Cardiac muscle cell (in vitro differentiated cells and primary cell): ENCODE measurements at places on chromosomes 4 and X. TPM values are rescaled to one million over a fixed set of nuclear protein-coding genes. Genes with fewer than 3 reads are reported as not detected.
A peak's percentile ranks its signal among the peaks of the same experiment; 100 is the strongest.

The NLRP2B gene
- total RNA-seq: not detected in 2 replicates

The DCAF4L1 gene
- total RNA-seq: 0.11 and 0.21 TPM in 2 replicates

The ESX1 gene
- total RNA-seq: not detected in 2 replicates

DNA sequence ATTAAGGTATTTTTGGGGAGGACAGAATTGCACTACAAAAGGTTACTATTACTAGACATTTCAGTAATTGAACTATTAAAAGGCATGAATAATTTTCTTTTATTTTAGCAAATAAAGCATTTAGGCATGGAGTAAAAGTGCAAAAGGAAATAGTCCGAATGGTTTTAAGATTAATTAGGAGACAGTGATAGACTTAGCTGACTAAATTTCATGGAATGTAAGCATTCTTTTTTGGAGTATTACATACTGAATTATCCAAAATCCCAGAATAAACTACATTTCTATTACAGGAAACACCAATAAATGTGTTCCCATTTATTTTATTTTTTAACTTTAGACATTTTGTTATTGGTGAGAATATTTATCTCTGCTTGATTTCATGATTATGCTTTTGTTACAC, 30.7 kb upstream of the MAP9 start:
- peaks cover 16% of the 10 kb centered on the region for H3K4me1 ChIP-seq
- no peak overlapping the region for H3K4me3 ChIP-seq
- DNase-seq: no peak

GRCh38 chr4:1532549-1533395, 126.5 kb upstream of the NKX1-1 start:
- no peaks in the 10 kb centered on the region for H3K4me1 ChIP-seq
- no peak overlapping the region for H3K4me3 ChIP-seq
- H3K36me3 ChIP-seq: no peaks in the 10 kb centered on the region
- no peak for DNase-seq
- no peak overlapping the region for H3K27ac ChIP-seq

DNA sequence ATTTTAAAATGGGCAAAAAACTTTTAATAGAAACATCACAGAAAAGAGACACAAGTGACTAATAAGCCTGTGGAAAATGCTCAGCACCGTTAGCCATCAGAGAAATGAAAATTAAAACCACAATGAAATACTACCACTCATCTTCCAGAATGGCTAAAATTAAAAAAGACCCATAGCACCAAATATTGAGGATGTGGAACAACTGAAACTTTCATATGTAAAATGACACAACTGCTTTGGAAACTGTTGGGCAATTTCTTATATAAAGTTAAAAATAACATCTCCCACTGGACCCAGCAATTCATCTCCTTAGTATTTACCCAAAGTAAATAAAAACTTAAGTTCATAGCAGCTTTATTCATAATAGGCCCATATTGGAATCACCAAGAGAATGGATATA, 94.2 kb downstream of the TENM3 start:
- H3K36me3 ChIP-seq: no peaks in the 10 kb centered on the region
- H3K27me3 ChIP-seq: no peaks in the 10 kb centered on the region
- no peaks in the 10 kb centered on the region for H3K4me1 ChIP-seq
- DNase-seq: no peak
- no peak overlapping the region for H3K27ac ChIP-seq

GRCh38 chr4:169664615-169665014, 44.2 kb downstream of the CLCN3 start:
- H3K4me1 ChIP-seq: peaks cover 29% of the 10 kb centered on the region
- H3K36me3 ChIP-seq: no peaks in the 10 kb centered on the region
- peak; percentile 38 for DNase-seq
- H3K27me3 ChIP-seq: no peaks in the 10 kb centered on the region

DNA sequence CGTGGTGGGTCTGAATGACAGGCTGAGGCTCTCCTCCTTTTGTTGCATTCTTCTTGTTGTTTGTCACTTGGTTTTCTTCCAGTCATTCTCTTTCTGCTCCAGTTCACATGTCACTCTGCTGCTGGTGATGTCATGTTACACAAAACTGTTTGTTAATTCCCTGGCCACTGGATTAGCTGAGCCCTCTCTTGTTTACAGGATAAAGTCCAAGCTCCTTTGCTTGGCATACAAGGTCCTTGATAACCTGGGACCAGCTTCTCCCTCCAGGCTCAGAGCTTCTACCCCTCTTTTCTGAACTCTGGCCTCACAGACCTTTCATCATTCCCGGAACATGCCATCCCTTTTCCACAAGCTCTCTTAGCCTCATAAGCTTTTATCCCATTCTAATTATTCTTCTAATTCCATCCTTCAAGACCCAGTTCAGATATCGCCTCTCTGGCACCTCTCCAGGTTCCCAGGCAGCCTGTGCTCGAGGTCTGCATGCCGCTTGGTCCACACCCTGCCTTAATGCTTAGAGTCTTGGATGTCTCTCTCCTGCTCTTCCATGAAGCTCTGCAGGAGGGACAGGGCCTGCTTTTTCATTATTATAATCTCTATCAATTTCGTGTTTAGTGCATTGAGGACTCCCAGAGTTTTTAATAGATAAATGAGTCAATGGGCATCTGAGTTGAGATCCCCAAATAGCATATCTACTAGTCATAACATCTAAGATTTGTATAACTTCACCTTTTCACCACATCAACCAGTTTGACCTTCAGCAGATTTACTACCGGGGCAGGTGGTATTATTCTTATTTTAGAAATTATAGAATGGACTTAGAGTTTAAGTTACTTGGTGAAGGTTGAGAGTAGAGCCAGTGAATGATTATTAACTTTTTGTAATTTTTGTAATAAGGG, 98.7 kb downstream of the TMEM131L start:
- H3K27ac ChIP-seq: no peak overlapping the region
- no peak overlapping the region for H3K4me3 ChIP-seq
- no peaks in the 10 kb centered on the region for H3K27me3 ChIP-seq
- no peaks in the 10 kb centered on the region for H3K4me1 ChIP-seq
- no peak for DNase-seq
